Activated CD8-positive, alpha-beta memory T cell treated with anti-CD3 and anti-CD28 coated beads, Interleukin-2, amount 50 U/mL, for 4 hours (primary cell): ENCODE measurements at places on chromosomes 1 and 21.

GRCh38 chr1:65896721-65897120 is 104.0 kb downstream of the PDE4B start:
- no peak for DNase-seq

DNA sequence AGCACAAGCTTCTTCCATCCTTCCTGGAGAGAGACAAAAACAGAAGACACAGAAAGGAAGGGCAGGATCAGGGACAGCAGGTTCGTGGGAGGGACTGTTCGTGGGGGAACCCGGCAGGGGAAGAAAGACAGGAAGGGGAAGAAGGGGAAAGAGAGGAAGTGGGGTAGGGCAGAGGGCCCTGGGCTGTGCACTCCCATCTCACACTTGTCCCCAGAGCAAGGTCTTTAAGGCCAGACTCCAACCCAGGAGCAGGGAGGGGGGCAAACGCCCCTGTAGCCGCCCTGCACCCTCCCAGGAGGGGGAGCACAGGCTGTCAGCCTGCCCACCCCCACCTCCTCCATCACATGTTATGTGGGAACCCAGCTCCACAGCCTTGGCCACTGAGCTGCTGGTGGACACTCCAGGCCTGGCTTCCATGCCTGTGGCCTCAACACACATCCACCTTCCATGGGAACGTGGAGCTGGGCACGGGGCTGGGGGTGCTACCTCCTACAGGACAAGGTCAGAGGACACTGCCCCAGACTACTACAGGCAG is 9.3 kb downstream of the SLC19A1 start:
- peak; percentile 12 for DNase-seq

- no peak for DNase-seq
Observed at GRCh38 chr1:34683616-34684015, 71.2 kb upstream of the GJB5 start.

- DNase-seq: no peak
Observed at GRCh38 chr1:199982606-199983005, 44.9 kb upstream of the NR5A2 start.

DNA sequence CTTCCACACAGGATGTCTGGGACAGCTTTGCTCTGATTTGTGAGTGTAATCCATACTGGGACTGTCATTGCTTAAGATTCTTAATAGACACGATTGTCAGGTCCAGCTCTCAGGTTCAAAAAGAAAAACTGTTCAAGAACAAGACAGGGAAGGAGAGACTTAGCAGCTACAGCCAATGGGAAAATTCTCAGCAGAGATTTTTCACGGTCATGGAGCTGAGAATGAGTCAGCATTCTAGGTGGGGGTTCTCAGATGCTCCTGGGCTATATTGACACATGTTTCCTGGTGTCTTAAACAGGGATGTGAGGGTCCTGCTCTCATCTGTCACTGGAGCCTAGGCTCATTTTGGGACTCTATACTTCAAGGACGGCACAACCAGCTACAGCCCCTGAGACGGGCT is 318.3 kb downstream of the RRAGC start:
- no peak for DNase-seq

DNA sequence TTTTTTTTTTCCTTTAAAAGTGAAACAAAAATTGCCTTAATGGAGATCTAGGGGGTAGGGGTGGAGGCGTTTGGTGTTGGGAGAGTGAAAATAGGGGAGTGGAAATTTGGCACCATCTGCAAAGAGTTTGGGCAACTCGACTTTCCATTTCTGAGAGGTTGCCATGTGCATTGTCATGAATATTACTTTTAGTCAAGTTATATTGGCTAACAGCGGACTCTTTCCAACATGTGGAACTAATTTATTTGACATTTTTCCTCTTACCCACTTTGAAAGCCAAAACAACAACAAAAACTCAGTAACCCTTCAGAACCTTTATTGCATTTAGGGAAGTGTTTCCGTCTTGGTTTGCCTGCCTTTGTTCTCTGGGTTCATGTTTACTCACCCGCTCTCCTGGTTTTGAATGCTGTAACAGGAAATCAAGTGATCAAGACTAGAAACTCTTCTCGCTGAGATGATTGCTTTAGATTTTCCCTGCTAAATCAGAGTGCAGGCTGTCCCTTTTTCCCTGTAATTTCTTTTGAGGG is 70.4 kb downstream of the CACHD1 start:
- DNase-seq: no peak

DNA sequence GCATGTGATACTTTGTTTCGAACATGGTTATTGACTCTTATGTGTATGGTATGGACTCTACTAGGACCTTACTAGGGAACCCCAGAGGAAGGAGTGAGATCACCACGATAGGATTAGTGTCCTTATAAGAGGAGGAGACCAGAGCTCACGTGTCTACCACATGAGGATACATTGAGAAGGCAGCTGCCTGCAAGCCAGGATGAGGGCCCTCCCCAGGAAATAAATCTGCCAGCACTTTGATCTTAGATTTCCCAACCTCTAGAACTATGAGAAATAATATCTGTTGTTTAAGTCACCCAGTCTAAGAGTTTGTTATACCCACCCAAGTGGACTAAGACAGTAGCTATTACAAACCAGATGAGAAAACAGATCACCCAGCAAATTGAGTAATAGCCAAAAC is 559.3 kb upstream of the USP24 start:
- no peak for DNase-seq

- DNase-seq: no peak
Observed at GRCh38 chr1:160618763-160619274, 28.0 kb downstream of the SLAMF1 start.
